ENCODE measurements at places on chromosomes 12 and 14.

- DNase-seq: no peak
Observed at GRCh38 chr14:46887144-46887543, 235.6 kb upstream of the RPL10L start.

DNA sequence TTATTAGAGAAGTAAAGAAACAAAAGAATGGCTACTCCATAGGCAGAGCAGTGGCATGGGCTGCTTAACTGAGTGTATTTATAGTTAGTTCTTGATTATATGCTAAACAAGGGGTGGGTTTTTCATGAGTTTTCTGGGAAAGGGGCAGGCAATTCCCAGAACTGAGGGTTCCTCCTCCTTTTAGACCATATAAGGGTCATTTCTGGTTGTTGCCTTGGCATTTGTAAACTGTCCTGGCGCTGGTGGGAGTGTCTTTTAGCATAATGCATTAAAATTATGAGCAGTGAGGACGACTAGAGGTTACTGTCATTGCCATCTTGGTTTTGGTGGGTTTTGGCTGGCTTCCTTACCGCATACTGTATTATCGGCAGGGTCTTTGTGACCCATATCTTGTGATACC lies 40.1 kb downstream of the CCDC60 start:
- DNase-seq: no peak

DNA sequence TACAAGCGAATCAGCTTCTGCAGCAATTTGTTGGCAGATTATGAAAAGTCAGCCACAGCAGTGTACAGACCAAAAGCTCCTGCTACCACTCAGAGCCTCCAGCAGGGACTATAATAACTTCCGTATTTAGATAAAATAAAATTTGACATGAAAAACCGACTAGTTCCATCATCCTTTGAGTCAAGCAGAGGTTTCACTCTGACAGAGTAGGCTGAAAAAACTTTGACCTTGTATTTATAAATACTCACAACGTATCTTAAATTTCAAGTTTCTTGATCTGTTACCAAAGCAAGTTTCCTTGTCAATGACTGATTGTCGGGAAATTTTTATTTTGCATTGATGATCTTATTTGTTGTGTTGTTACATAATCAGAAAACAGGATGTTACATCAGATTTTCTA lies 283.4 kb downstream of the DAD1 start:
- DNase-seq: no peak

- no peak for DNase-seq
Observed at GRCh38 chr14:61380984-61381383, 59.6 kb downstream of the PRKCH start.

GRCh38 chr14:36069535-36069900 lies 107.0 kb downstream of the PTCSC3 start:
- peak; percentile 0 for DNase-seq

DNA sequence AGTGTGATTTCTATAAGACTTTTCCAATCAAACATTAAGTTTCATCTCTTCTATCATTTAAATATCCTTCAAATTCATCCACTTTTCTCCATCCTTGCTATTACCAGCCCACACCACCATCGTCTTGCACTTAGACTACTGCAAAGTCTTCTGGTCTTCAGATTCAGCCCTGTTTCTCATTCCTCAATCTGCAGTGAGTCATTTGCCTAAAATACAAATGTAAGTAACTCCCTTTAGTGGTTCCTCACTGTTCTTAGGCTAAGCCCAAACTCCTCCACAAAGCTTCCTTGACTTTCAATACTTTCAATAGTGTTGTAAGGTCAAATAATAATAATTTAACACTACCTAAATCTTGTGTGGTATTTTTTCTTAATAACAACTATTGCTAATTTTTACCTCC lies 83.3 kb downstream of the PLEKHG7 start:
- DNase-seq: peak; percentile 10

- DNase-seq: no peak
Observed at GRCh38 chr12:55757701-55758100, 14.8 kb downstream of the GDF11 start.

DNA sequence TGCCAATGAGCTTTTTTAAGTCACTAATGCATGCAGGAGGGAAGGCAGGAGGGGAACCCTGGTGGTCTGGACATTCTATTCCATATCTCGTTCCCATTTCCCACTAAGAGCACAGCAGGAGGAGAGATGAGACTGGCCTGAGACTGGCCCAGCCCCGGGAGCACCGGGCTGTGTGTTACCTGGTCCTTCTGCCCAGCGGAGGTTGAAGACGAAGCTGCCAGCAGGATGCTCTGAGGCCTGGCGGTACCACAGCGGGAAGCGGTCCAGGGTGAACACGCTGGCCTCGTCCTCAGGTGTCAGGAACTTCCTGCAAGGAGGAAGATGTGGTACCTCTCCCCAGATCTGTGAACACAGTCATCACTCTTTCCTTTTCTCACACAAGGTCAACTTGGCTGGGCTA lies 23.9 kb downstream of the LRTM2 start:
- no peak for DNase-seq

GRCh38 chr12:50597200-50598195 lies 92.7 kb downstream of the DIP2B start:
- peak; percentile 54 for DNase-seq

DNA sequence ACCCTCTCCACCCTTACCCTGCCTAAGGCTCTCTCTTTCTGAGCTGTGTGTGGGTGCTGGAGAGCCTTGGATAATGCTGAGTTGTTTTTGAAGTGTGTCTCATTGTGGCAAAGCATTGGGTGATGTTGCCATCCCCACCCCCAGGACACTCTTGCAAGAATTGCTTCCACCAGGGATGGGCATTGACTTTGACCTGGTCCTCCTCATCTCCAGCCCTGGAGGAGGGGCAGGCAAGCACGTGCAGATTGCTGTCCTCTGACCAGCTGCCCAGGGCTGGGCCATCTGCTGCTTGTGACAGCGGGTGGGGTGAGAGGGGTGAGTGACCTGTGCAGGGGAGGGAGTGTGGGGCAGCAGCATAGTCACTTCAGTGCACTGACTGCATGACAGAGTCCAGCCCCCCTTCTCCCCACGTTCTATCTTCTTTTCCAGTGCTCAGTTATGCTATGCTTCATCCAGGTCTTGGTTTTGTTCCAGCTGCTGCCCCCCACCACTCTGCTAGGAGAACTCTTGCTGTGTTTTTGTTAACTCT lies 26.2 kb downstream of the SUSD6 start:
- DNase-seq: no peak

- no peak for DNase-seq
Observed at GRCh38 chr14:68292441-68293215, 473.0 kb downstream of the RAD51B start.

GRCh38 chr12:52614381-52615207 lies 3.8 kb downstream of the KRT73 start:
- no peak for DNase-seq

GRCh38 chr14:68968721-68969120 lies 10.4 kb downstream of the ACTN1 start:
- DNase-seq: no peak

GRCh38 chr14:81771651-81772275 lies 238.1 kb upstream of the SEL1L start:
- no peak for DNase-seq

- DNase-seq: peak; percentile 25
Observed at GRCh38 chr12:108950991-108951739, 69.7 kb downstream of the SVOP start.
